ENCODE measurements at places on chromosomes 6 and 20.

- no peak for DNase-seq
Observed at GRCh38 chr6:43695967-43696291, 8.3 kb upstream of the MRPS18A start.

GRCh38 chr20:44901974-44902373 is 7.9 kb upstream of the PABPC1L start:
- no peak for DNase-seq

- no peak for DNase-seq
Observed at GRCh38 chr6:119879731-119880130, 530.2 kb upstream of the MAN1A1 start.

GRCh38 chr6:15511248-15512125 is 151.3 kb downstream of the DTNBP1 start:
- DNase-seq, result no peak

DNA sequence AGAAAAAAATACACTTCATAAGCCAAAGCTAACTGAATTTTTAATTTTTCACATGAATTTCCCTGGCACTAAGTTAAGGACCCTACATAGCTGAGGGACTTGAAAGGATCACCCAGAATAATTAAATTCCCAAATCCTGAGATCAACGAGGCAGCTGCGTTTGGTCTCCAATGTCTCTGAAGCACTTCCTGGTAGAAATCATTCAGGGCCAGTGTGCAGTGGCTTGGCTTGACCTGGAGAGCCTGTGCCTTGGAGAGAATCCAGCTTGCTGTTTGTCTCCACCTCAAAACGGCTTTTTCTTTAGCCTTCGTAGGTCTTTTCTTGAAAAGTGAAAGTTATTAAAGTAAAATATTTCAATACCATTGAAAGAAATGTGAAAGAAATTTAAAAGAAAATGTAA is 92.4 kb downstream of the SMOC2 start:
- no peak for DNase-seq

GRCh38 chr6:101758368-101758767 is 364.9 kb downstream of the GRIK2 start:
- no peak for DNase-seq

DNA sequence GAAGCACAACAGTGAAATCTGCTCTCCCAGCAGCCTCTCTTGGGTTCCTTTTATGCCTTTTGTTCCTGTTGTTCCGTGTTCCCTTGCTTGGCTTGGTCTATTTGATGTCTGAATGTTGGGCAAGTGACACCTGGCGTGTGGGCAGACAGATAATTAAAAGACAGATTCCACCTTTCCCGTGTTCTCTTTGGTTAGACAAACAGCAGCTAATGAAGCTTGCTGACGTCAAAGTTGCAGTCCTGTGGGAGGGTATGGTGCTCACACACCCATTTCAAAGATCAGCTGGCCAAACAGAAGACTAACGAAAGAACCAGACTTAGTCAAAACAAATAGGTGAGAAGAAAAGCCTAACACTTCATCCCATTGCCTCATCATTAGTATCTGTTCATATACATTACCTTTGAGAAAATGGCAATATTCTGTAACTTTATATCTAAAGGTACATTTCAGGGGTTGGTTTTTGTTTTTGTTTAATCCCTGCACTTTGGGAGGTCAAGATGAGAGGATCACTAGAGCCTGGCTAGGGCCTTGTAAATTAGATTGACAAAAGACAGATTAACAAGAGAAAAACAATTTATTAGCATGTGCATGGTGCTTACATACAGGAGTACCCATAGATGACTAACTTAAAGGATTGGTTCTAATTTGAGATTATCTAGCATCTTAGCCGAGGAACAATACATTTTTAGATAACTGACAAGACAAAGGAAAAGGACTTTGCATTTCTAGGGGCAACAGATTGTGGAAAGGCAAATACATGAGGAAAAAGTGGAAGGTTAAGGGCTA is 48.9 kb upstream of the TNFRSF21 start:
- DNase-seq, result no peak

DNA sequence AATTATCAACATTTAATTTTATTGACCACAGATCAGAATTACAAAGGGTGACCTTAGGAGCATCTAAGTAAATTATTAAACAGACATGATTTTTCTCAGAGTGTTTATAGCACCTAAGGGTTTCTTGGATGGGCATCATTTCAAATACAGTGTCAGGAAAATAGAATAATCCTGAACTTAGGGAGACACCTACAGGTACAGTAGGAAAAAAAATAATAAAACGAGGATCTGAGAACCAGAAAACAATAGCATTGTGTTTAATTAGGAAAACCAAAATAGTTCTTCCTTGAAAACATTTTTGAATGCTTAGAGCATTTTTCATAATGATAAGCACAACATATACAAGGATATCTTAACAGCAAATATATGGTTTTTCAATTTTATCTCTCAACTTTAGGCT is 39.2 kb downstream of the MMUT start:
- DNase-seq, result no peak

DNA sequence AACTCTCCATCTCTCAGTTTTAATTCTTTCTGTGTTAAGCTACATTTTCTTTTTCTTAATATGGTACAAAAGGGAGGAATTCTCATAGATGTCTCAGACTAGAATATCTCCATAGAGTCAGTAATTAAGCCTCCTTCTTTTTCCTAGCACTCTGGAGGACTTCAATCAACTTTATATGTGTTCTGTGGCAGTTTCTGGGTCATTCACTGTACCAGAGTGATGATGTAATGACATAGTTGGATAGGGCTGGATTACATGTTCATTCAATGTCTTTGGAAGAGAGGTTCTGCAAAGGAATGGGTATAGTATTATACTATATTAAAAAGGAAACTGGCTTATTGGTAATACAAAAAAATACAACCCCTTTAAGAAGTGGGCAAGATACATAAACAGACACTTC is 318.3 kb upstream of the OPRM1 start:
- DNase-seq, result no peak

GRCh38 chr20:50996901-50997865 is 25.7 kb downstream of the KCNG1 start:
- no peak for DNase-seq

DNA sequence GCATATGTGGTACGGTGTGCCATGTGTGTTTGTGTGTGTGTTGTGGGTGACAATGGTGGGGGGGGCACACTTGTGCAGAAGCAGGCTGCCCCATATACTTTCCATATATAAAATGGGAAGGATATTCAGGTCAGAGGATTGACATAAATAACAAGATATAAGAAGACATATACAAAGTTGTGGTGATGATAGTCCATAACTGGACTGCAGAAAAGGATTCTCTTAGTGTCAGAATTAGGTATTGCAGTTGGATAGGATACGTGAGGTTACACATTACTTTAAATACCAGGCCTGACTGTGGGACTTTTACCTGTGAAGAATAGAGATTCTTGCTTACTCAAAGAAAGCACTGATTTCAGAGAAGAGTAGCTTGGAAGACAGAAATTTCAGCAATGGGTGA is 1260.3 kb downstream of the EPHA7 start:
- no peak for DNase-seq

DNA sequence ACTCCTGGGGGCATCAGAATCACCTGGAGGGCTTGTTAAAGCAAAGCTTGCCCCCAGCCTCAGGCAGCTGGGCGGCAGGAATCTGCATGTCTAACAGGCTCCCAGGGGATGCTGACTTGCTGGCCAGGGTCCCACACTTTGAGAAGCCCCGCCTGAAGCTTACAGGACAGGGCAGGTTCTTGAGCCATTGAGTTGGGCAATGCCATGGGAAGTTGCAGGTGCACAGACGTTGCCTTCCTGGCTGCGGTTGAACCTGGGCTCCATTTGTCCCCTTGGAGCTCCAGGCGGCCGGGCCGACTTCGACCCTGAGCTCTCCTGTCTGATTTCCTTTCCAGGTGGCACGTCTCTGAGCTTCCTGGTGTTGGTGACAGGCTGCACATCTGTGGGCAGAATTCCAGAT is 46.8 kb downstream of the SYNJ2 start:
- no peak for DNase-seq

- DNase-seq, result no peak
Observed at GRCh38 chr20:1576641-1577040, 19.1 kb upstream of the SIRPD start.

DNA sequence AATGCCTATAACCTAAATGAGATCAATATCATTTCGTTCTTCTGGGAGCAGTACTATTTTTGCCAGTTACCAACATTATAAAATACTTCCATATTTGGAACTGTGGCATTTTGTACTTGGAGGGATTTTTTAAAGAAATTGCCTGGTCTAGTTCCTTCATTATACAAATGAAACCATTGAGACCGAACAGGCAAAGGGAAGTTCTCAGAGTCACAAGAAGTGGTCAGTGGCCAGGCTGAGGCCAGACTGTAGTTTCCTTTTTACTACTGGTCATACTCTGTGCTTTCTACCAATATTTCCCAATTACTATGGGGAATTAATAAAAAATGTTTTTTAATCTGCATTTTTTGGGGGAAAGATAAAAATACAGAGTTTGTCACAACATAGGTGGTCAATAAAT is 332.0 kb downstream of the NRN1 start:
- DNase-seq, result no peak

- DNase-seq, result no peak
Observed at GRCh38 chr6:7426447-7427169, 37.0 kb downstream of the RIOK1 start.

DNA sequence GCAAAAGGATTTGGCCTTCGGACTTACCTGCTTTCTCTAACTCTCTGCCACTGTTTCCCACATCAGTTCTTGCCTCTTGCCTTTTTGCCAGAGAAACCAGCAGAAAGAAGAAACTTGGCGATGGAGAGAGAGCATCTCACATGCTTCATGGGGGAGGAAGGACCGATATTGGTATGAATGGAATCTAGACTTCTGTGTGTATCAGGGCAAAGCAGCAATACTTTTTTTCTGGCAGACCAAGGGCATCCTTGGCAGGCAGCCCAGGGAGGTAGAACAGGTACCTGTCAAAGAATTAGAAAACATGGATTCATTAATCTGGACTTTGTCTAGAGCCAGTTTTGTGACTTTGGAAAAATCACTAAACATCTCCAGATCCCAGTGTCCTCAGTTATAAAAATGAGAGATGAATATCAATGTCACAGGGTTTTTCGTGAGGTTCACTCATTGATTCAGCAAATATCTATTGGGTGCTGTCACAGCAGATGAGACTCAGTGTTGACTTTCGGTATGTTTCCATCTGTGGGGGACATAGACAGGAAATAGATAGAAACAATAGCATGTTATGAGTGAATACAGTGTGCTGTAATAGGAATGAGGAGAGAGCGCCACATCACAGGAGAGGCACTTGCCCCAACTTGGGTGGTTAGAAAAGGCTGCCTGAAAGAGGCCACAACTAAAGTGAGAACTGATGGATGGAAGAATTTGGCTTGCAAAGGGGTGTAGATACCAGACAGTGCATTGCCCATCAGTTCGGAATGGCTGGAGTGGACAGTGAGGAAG is 114.1 kb downstream of the CD83 start:
- no peak for DNase-seq

GRCh38 chr6:145339089-145339488 is 396.2 kb downstream of the EPM2A start:
- no peak for DNase-seq

GRCh38 chr6:31351033-31351380 is 6.0 kb downstream of the HLA-B start:
- DNase-seq, result no peak

- DNase-seq, result peak; percentile 90
Observed at GRCh38 chr20:1266167-1266973, at the start of gene SNPH. TSS of gene SNPH (plus strand) at chr20:1266294. CDS start at chr20:1296240, 29,946 bp downstream.

- DNase-seq, result peak; percentile 84
Observed at GRCh38 chr6:166351715-166352285, 9.5 kb upstream of the SFT2D1 start.

GRCh38 chr6:72654071-72654621 is 32.3 kb downstream of the KCNQ5 start:
- DNase-seq, result no peak

- DNase-seq, result no peak
Observed at GRCh38 chr6:6927521-6928361, 180.0 kb upstream of the RREB1 start.

- peak; percentile 85 for DNase-seq
Observed at GRCh38 chr6:111614833-111615582, 9.3 kb upstream of the TRAF3IP2 start.

GRCh38 chr20:568673-569415 is 25.3 kb upstream of the CSNK2A1 start:
- no peak for DNase-seq

- DNase-seq, result no peak
Observed at GRCh38 chr20:46802722-46803121, 91.9 kb upstream of the EYA2 start.

- no peak for DNase-seq
Observed at GRCh38 chr6:163706500-163707087, 292.1 kb downstream of the QKI start.

DNA sequence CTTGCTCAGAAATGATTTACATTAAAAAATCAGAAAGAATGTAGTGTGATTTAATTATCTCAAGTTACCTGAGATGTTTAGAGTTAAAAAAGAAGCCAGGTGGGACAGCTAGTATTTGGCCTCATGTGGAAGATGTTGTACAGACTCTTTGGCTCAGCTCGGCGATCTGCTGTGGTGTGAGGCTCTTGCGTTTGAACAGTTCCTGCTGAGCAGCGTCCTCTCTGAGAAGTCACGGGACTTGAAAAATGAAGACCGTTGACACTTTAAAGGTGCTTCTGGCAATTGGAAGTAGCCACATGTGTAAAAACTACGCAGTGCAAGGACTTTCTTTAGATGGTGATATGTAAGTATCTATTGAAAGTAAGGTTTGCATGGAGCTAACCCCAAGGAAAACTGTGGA is 169.0 kb downstream of the BACH2 start:
- peak; percentile 40 for DNase-seq

DNA sequence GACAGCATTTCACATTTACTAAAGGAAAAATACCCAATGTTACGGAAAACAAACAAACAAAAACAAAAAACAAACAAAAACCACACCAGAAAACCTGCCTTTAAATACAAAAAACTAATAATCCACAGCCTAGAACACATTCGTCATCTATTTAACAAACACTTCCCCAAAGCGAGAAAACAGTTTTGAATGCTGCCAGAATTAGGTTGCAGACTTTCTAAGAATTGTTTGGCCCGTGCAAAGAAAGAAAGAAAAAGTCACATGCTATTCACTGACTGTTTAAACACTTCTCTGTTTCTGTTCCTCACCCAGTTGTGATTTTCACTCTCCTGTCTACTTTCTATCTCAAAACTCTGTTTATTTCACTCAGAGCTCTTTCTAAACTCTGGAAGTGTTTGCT is 52.5 kb downstream of the BCAS1 start:
- DNase-seq, result no peak

- DNase-seq, result no peak
Observed at GRCh38 chr20:32539817-32540675, 45.1 kb downstream of the NOL4L start.

- DNase-seq, result no peak
Observed at GRCh38 chr20:63290677-63291472, 2.1 kb upstream of the COL20A1 start.

- no peak for DNase-seq
Observed at GRCh38 chr6:90144396-90144795, 152.2 kb downstream of the BACH2 start.

- no peak for DNase-seq
Observed at GRCh38 chr6:75219263-75219662, 13.4 kb upstream of the COL12A1 start.

- DNase-seq, result no peak
Observed at GRCh38 chr6:164546263-164546662, 763.1 kb downstream of the C6orf118 start.

GRCh38 chr6:148166339-148166968 is 176.2 kb upstream of the SASH1 start:
- DNase-seq, result peak; percentile 48
